ENCODE measurements at places on chromosomes 12 and 14. TPM values are rescaled to one million over a fixed set of nuclear protein-coding genes. Genes with fewer than 3 reads are reported as not detected.

DNA sequence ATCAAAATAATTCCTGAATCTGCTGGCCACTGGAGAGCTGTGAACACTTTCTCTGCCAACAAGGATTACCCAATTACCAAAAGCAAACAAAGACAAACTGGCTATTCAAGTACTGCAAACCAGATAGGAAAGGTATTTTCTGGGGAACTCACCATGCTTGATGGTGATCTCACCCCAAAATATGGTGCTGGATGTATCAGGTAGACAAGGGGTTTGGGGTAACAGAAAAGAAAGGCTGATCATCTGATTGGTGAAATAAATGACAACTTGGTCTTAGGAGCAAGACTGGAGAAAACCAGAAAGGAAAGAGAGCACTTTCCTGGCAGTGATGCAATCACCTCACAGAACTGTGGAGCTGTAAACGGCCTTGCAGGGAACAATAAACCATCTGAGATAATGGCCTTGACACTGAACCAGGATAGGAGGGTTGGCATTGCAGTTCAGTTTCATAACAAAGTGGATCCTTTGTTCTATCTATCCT is 31.0 kb upstream of the NPFF start:
- no peak for DNase-seq

DNA sequence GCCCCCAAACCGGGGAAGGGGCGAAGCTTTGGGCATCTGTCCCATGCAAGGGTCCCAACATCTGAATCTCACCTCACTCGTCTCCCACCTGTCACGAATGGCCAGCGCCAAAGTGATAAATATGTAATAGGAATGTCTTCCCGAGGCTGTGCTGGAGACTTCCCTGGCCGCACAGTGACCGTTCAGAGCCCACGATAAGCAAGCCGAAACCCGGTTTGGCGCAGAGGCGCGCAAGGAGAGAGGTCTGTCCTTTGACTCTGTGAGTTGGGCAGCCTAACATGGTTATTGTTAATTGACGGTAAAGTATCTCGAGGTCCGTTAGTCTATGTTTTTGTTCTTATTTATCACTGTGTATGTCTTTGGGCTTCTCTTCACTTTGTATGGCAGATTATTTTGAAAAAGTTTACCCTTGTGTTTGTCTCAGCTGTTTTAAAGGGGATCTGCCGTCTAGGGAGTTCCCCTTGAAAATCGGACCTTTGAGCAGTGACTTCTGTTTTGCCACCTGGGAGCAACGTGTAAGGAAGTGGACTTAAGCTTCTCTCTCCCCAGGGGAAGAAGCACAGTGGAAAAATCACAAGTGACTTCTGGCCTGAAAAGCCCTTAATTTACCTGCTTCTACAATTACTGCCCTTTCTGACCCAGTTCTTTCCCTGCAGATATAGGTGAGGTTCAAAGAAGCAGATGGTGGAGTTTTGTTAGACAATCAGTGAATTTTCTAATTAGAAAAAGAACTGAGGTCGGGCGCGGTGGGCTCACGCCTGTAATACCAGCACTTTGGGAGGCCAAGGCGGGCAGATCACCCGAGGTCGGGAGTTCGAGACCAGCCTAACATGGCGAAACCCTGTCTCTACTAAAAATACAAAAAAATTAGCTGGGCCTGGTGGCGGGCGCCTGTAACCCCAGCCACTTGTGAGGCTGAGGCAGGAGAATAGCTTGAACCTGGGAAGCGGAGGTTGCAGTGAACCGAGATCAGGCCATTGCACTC is 1.1 kb upstream of the TM9SF1 start:
- no peak for DNase-seq

Gene VRTN
- not detected for total RNA-seq

GRCh38 chr14:22448035-22448904 is 140.8 kb downstream of the DAD1 start:
- DNase-seq: no peak

Gene CYP27B1
- not detected for total RNA-seq

Gene CCDC59
- total RNA-seq: 54.7 TPM

Gene CD69
- 3.3 TPM for total RNA-seq

Gene PRB2
- total RNA-seq: not detected

- no peak for DNase-seq
These were observed 35.9 kb upstream of the MED13L start for GRCh38 chr12:116313194-116313927.

DNA sequence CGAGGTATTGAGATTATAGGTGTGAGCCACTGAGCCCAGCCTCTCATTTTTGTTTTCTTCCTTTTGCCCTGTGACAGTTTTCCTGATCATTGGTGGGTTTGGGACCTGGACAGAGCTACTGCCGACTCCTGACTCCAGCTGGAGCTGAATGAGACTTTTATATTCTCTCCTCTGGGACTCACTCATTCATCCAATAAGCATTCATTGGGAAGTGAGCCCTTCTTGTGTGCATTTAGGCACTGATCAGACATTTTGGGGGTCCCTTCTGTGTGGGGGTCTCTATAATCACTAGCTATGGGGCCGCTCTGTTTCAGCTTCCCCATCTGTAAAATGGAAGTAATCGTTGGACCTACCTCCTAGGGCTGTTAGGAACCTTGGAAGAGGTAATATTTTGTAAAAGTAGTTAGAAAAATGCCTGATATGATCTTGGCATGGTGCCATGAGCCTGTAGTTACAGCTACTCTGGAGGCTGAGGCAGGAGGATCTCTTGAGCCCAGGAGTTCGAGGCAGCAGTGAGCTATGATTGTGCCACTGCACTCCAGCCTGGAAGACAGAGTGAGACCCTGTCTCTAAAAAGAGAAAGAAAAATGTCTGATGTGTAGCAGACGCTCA is 7.2 kb downstream of the SH2B3 start:
- DNase-seq: no peak

Gene SDSL
- 3.0 TPM for total RNA-seq

DNA sequence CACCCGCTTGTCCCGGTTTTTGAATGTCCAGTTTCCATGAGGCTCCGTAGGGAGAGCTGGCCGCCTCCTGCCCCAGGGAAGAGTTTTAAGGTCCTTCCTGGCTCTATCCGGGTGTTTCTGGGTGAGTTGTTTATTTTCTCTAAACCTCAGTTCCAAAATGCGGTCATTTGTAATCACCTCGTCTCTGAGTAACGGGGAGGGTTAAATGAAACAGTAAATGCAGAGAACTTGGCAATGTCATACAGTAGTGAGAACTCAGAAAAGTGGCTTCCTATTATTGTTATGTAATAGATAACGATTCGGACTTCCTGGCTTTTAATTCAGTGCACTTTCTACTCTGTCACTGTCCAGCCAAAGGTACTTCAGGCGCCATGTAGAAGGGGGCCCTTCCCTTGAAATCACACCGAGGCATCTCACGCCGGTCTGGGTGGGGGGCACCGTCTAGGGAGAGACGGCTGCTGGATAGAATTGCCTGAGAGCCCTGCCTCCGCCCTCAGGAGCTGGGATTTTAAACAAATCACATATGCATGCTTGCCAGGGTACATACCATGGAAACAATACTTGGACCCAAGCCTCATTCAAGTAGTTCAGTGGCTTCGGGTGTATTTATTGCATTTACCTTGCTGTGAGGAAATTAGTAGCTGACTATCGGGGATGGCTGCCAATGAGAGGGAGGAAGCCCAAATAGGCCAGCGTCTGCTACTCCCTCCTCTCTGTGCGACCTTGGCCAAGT is 26.4 kb downstream of the NOS1 start:
- DNase-seq: no peak

DNA sequence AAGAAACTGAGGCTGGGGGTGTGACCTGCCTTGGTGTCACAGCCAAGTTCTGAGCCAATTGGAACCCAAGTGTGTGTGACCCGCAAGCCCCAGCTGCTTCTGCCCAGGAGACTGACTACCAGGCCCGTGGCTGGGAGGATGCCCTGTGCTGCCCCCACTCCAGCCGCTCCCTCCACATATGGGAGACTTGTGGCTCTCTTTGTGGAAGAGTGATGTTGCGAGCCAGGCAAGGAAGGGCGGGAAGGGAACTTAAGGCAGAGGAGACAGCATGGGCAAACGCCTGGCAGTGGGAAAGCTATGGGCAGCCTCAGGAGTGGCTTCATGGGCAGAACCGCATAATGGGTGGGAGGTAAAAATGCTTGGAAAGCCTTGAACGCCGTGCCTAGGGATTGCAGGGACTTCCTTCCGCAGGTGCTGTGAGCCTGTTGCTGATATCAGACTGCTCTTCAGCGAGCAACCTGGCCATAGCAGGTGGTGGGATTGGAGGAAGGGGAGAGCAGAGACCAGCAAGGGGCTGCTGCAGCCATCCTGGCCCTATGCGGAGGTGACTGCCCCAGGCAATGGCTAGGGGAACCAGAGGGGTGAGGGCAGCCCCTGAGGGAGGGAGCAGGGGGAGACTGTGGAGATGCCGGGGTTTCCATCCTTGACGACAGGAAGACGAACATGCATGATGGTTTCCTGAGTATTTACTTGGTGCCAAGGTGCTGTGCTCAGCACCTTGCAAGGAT is 115.7 kb downstream of the LGMN start:
- DNase-seq: no peak

Data from uterus (tissue), 4 donors.